ENCODE measurements at places on chromosomes 11 and 22.

- DNase-seq, result no peak
Observed at GRCh38 chr11:45021692-45022141, 71.0 kb upstream of the TP53I11 start.

DNA sequence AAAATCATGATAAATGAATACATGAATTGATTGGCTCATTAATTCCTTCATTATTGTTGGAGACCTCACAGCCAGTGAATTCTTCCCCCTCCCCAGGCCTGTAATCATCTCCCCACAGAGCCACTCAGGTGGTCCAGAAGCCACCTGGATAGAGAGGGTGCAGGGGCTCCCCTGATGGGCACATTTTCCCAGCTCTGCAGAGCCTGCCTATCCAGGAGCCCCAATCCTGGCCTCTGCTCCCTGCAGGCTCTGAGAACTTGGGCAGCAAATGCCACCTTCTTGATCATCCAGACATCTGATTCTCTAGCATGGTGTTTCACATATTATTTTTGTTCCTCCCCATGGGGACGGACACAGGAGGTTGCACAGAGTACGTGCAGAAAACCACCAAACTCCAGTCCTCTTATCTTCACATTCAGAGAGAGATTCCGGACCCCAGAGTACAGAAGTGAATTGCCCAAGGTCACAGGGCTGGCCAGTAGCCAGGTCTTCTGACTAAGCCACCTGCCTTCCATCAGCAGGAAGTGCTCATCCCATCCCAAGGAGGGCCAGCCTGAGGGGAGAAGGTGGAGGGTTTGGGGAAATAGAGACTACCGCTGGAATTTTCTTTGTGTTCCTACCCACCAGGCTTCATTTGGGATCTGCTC, 348.0 kb downstream of the BUD13 start:
- no peak for DNase-seq

DNA sequence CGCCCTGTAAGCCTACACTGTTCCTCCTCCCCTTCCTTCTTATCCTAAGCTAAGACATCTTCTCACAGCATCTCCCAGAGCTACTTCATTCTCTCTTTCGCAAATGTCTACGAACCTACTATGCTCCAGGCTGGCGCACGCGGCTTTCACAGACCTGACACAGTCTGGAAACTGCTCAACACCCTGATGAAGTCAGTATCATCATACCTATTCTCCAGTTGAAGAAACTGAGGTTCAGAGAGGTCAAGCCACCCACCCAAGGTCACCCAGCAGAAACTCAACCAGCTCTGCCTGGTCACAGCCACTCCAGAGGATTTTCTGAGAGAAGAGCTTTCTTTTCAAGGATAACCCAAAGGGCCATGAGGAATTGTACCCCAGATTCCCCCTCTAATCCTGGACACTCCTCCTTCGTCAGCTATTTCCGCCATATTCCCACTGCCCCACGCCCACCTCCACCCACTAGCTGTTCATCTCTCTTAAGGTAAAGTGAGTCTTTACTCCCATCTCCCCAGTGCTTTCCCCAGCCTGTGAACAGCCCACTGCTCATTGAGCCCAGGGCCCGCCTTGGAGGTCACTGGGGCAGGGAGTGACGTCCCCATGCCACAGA, 1.8 kb downstream of the KCNJ4 start:
- DNase-seq, result no peak

DNA sequence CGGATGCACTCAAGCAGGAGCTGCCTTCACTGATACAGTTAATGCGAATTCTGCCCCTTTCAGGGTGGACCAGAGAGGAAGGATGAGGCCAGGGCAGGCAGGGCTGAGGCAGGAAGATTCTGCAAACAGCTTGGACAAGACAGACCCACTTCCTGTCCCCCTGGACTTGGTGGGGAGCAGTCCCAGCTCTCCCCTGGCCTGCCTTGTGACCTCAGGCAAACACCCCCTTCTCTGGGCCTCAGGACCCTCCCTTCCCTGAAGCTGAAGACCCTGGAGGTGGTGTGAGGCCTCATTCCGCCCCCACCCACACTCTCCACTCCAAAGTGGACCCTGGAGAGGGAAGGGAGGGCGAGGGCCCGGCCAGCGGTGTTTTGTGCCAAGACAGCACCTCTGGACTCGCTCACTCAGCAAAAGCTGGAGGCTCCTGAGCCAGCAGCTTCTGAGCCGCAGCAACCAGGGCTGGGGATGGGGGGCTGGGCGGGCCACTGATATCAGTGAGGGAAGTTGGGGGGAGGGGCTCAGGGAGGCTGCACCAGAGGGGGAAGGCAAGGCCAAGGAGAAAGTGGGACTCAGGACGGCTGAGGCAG, 8.5 kb downstream of the RAB3IL1 start:
- no peak for DNase-seq

- DNase-seq, result no peak
Observed at GRCh38 chr22:47839595-47840227, 1077.3 kb downstream of the TBC1D22A start.

GRCh38 chr11:123560006-123560405, 94.4 kb downstream of the SCN3B start:
- DNase-seq, result no peak

GRCh38 chr11:94800414-94800813, 32.3 kb downstream of the AMOTL1 start:
- no peak for DNase-seq

GRCh38 chr22:46069521-46070214, 80.7 kb upstream of the PPARA start:
- no peak for DNase-seq

- no peak for DNase-seq
Observed at GRCh38 chr11:4887591-4887990, 5.9 kb downstream of the OR51T1 start.

DNA sequence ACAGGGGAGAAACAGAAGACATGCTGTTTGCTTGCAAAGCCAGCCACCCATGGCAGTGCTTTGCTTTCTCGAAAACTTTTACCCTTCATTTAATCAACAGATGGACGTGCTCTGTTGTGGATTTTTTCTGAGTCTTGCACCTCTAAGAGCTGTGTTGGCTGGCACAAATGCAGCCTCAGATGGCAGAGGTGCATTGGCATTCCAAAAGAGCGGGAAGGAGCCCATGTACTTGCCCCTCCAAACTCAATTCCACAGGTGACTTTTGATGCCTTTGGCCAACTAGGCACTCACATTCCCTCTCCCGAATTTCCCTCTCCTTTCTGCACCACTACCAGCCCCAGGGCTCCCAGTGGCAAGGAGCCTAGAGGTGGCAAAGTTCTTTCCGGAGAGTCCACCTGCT, 1.2 kb downstream of the KIRREL3 start:
- no peak for DNase-seq

DNA sequence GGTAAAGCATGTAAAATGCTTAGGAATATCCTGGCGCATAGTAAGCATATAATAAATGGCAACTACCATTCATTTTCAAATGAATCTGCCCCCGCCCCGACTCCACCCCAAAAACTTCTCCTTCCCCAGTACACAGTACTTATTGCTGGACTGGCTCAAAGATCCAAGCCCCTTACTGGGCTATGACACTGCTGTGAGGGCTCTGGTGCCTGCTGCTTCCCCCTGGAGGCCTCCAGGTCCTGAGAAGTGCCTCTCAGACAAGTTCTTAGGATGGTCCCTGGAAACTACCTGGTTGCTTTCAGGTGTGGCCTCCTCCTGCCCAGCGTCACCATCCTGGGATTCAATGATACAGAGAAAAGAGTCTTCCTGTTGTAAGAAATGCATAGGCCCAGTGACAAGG, 190.6 kb upstream of the NTM start:
- DNase-seq, result no peak

DNA sequence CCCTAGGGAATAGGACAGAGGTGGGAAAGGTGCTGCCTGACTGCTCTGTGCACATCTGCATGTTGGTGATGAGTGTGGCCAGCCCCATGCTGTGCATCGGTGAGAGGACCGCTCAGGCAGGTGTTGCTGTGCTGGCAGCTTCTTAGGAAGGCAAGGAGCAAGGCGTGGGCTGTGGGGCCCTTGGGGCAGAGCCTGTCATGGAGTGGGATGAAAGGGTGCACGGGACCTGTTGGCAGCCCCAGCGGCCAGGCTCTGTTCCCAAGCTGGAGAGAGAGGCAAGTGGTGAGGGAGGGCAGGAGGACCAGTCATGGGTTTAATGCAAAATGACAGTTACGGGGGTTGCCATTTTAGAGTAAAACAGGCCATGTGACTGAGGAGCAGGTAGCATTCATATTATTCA, 78.3 kb downstream of the ZBTB16 start:
- no peak for DNase-seq

DNA sequence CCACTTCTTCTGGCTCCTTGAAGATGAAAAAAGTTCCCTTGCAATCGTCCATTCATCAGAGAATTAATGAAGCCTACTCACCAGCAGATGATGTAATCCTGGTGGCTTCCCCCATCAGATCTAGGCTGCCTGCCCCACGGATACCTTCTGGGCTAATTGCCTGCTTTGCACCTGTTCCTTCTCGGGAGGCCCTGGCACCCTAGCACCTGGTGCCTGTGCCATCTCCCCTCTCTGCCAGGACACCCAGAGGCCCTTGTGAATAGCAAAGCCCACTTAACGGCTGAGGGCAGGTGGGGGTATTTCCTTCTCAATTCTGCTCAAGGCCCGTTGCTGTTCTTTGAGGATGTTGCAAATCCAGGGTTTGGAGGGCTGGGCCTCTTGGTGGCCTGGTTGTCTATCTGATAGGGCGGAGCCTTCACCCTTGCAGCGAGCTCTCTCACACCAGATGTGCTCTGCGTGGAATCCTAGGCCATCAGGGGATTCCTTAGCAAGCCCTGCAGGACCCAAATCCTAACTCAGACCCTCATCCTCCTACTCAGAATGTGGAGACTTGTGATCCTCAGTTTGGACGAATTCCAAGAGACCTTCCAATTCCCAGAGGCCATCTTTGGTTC, at the start of gene LMO2:
LMO2 (minus strand) TSS at position 363 of the 614 bp plus-strand sequence. CDS start 22,360 bp downstream, outside the sequence.
- DNase-seq, result no peak

GRCh38 chr11:132123854-132124835, 753.7 kb downstream of the NTM start:
- DNase-seq, result no peak

- DNase-seq, result no peak
Observed at GRCh38 chr11:5227681-5228080, 810 bp upstream of the HBB start.

- peak; percentile 75 for DNase-seq
Observed at GRCh38 chr11:66715346-66716085, 13.5 kb downstream of the SPTBN2 start.

- no peak for DNase-seq
Observed at GRCh38 chr22:11629661-11630385, 3898.2 kb upstream of the OR11H1 start.

DNA sequence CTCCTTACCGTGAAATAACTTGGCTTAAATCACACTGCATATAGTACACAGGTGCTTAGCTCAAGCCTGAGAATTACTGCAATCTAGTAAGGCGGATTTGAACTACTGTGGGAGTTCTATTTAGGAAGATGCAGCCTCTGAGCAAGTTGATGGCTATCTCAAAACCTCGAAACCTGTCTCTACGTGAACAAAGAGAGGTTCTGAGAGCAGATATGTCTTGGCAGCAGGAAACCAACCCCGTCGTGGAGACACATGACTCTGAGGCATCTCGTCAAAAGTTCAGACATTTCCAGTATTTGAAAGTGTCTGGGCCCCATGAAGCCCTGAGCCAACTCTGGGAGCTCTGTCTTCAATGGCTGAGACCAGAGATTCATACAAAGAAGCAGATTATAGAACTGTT, 5.9 kb downstream of the ZNF215 start:
- DNase-seq, result no peak

DNA sequence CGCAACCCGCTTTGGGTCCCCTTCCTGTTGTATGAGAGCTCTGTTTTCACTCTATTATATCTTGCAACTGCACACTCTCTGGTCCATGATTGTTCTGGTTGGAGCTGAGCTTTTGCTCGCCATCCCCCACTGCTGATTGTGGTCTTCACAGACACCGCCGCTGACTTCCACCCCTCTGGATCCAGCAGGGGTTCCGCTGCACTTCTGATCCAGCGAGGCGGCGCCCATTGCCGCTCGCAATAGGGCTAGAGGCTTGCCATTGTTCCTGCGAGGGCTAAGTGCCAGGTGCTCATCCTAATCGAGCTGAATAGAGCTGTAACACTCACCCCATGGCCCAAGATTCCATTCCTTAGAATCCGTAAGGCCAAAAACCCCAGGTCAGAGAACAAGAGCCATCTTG, 1905.8 kb upstream of the RAG2 start:
- no peak for DNase-seq

- no peak for DNase-seq
Observed at GRCh38 chr22:38955250-38955905, 2.0 kb upstream of the APOBEC3A start.

- no peak for DNase-seq
Observed at GRCh38 chr11:32259641-32260081, 168.8 kb downstream of the RCN1 start.

DNA sequence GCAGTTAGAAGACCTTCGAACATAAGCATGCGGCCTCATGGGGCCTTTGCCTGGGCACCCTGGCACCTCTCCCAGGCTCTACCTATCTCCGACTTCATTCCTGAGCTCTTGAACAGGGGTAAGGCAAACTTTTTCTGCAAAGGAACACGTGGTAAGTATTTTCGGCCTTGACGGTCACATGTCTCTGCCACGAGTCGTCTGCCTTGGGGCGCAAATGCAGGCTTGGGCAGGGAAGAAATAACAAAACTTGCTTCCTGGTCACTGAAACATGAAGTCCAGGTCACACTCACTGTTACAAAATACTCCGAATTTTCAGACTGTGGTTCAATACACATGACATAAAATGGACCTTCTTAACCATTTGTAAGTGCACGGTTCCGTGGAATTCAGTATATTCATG, 3.4 kb upstream of the ASCL2 start:
- DNase-seq, result no peak

DNA sequence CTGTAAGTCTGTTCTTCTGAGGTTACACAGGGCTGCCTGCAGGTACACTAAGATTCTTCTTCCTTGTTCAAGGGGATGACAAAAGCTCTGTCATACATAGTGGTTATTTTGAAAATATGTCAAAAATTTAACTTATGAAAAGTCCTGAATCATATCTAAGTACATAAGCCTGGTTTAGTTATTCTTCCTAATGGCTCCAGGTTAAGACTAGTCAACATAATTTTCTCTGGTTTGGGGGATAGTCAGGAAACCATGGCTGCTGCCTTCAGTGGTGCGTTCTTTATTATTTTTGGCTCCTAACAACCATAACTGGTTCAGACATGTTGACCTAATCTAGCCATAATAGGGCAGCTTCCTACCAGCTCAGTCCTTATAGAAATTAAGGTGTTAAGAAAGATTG, 257.4 kb upstream of the DDI1 start:
- no peak for DNase-seq

DNA sequence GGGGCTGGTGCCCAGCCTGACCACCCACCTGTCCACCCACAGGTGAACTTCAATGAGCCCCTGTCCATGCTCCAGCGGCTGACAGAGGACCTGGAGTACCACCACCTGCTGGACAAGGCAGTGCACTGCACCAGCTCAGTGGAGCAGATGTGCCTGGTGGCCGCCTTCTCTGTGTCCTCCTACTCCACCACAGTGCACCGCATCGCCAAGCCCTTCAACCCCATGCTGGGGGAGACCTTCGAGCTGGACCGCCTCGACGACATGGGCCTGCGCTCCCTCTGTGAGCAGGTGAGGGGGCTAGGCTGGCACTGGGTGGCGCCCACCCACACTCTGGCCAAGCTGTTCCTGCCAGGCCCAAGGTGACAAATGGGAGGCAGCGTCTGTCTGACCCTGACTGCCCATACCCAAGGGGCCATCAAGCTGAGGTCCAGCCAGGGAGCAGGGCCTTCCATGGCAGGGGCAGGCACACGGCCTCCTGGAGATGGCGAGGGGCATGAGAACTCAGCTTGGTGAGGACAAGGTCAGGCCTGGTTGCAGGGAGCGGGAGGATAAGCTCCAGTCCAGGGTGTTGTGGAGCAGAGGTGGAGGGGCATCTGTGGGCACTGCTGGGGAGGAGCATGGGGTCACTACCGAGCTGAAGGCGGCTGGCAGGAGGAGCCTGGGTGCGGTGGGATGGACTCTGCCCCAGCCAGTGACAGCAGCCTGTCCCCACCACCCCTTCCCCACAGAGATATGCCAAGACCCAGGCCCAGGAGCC, 77.7 kb downstream of the MORC2 start:
- no peak for DNase-seq
